Ascending aorta (tissue), 2 donors: ENCODE measurements at places on chromosomes 7 and 10. TPM values are rescaled to one million over a fixed set of nuclear protein-coding genes. Genes with fewer than 3 reads are reported as not detected.

The C7orf57 gene
- total RNA-seq: not detected

The WASHC2A gene
- 13.5 TPM for total RNA-seq

The LIPJ gene
- not detected for total RNA-seq

The SFTPA1 gene
- not detected for total RNA-seq

DNA sequence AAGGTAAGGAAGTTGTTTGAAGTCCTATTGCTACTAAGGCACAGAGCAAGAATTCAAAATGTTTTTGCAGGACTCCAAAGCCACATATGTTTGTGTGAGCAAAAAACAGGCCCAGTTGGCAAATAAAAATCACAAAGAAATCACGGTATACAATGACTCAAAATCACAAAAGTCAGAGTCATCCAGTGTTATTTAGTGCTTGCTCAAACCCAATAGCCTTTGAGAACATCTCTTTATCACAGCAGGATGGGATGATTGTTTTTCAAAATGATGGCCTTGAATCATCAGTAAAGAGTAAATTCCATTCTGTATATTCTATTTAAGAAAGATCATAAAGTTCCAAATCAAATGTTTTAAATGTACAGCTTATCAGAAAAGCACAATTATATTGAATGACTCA is 693.9 kb downstream of the REEP3 start:
- no peaks in the 10 kb centered on the region for H3K4me1 ChIP-seq
- no peak overlapping the region for H3K4me3 ChIP-seq
- H3K27ac ChIP-seq: no peak overlapping the region
- no peaks in the 10 kb centered on the region for H3K36me3 ChIP-seq
- no peaks in the 10 kb centered on the region for H3K27me3 ChIP-seq

DNA sequence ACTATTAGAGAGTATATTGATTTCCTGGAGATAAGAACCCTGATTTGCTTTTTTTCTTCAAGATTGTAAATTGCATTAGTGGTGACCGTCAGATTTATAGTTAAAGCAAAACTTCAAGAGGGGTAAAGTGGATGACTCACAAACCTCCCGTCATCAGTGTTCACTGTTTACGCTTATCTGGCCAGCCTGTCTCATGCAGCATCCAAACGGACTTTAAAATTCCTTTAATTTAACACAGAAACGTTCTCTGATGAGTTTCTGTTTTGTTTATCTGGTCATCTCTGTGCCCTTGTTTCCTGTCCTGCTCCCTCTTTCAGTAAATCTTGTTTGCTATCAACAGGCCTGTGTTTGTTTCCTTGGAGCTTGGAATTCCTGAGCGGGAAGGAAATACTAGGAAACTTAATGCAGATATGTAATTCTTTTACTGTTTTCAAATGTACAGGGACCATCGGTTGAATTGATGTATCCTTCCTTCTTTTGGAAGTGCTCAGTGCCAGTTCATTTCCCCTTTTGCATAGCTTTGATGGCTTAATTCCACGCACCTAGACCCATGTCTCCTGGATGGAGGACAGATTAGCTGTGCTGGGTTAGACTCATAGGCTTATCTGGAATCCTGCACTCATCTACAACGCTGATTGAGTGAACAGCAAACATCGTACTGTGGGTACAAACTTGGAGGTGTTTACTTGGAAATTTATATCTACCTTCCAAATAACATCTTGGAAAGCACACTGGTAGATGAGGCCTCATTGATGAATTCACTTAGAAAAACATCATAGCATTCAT is 21.3 kb downstream of the PTPRE start:
- H3K36me3 ChIP-seq: no peaks in the 10 kb centered on the region
- peaks cover 9% of the 10 kb centered on the region for H3K4me1 ChIP-seq
- no peak overlapping the region for H3K27ac ChIP-seq
- H3K4me3 ChIP-seq: no peak overlapping the region
- no peaks in the 10 kb centered on the region for H3K27me3 ChIP-seq

DNA sequence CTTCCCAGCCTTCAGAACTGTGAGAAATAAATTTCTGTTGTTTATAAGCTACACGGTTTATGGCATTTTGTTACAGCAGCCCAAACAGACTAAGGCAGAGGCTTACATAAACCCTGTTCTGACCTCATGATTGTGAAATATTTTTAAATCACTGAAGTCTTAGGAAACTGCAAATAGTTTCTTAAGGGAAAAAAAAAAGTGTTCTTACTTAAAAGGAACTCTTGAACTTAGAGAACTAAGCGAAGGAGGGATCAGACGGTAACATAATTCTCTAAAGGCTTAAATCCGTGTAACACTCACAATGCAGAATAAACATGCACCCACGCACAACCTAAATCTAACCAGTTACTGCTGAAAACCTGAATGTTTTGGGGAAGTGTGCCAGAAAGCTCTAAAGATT is 749.1 kb upstream of the LRRTM3 start:
- H3K4me3 ChIP-seq: no peak overlapping the region
- no peaks in the 10 kb centered on the region for H3K4me1 ChIP-seq
- no peaks in the 10 kb centered on the region for H3K36me3 ChIP-seq
- H3K27ac ChIP-seq: no peak overlapping the region
- H3K27me3 ChIP-seq: no peaks in the 10 kb centered on the region

DNA sequence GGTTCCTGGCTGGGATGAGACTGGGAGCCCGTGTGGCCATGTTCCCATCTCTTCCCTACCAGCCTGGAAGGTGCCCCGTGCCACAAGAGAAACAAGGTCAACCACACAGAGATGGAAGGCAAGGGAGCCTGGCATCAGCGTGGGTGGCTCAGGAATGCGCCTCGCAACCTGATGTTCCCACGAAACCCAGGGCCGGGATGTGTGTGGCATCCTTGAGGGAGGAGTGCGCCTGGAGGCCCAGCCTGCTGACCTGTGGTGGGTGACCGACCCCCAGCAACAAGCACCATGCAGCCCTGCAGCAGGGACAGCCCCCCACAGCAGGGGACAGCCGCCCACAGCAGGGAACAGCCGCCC is 267.2 kb downstream of the ELFN1 start:
- no peaks in the 10 kb centered on the region for H3K27me3 ChIP-seq
- H3K4me3 ChIP-seq: no peak overlapping the region
- H3K36me3 ChIP-seq: no peaks in the 10 kb centered on the region
- H3K27ac ChIP-seq: no peak overlapping the region

DNA sequence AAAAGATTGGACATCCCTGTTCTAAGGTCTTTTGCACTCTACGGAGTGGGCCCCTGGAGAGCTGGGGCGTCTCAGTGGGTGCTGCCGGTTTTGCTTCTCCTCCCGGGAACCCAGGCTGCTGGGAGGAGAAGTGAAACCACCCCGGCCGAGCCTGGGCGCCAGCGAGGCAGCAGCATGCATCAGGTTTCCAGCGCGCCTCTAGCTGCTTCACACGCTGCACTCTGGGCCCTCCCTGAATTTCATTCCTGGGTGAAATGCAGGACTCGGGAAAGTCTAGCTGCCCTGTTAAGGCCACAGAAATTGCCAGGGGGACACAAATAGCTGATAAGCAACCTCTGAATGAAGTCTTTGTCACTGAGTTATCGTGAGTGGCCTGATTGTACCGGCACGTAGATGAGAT is 127.4 kb downstream of the TRRAP start:
- H3K36me3 ChIP-seq: peaks cover 74% of the 10 kb centered on the region
- DNase-seq: no peak
- no peaks in the 10 kb centered on the region for H3K4me1 ChIP-seq

DNA sequence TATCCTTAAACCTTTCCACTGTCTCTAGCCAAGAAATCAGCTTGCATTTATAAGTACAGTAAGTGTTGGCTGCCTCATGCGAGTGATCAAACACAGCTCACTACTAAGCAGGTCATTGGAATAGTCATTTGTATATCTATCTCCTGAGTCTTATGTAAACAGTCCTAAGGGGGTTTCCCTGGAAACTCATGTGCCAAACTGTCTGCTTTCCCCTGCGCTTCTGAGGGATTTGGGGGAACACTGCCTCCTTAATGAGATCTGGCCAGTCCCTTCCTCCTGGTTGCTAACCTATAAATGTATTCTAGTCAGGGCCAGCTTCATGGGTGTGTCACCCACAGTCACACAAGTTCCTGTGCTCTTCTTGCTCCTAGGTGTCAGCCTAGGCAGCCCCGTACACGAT is 133.1 kb downstream of the CD36 start:
- H3K4me1 ChIP-seq: peaks cover 4% of the 10 kb centered on the region
- no peaks in the 10 kb centered on the region for H3K36me3 ChIP-seq
- H3K27me3 ChIP-seq: no peaks in the 10 kb centered on the region
- DNase-seq: no peak
- no peak overlapping the region for H3K27ac ChIP-seq

DNA sequence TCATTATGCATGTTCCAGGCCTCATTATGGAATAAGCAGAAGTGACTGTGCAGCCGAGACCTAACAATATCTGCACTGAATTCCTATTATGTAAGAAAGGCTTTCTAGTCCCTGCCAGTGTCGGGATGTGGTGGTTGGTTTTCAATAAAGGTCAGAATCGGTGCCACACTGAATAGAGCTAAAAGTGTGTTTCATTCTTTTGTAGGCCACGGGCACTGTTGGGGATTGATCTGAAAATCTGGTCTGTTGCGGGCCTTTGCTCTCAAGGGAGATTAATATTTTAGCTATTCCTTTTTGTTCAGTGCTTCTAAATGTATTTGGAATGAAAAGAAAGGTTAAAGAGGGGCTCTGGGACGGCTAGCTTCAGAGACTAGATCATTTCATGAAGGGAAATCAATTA is 559.4 kb upstream of the GALNT17 start:
- DNase-seq: no peak
- no peak overlapping the region for H3K27ac ChIP-seq
- H3K36me3 ChIP-seq: no peaks in the 10 kb centered on the region
- no peaks in the 10 kb centered on the region for H3K4me1 ChIP-seq
- H3K27me3 ChIP-seq: no peaks in the 10 kb centered on the region

DNA sequence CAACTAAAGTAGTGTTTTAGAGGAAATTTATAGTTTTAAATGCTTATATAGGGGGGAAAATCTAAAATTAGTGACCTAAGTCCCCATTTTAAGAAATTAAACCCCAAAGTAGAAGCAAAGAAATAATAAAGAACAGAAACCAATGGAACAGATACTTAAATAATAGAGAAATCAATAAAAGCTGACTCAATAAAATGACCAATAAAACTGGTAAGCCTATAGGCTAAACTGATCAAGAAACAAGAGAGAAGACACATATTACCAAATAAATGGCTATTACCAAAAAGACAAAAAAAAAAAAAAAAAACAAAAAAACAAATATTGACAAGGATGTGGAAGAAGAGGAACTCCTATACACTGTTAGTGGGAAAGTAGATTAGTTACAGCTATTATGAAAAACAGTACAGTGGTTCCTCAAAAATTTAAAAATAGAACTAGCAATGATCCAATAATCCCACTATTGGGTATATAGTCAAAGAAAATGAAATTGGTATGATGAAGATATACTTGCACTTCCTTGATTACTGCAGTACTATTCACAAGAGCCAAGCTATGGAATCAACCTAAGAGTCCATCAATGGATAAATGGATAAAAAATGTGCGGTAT is 53.2 kb downstream of the SLC18A2 start:
- H3K27me3 ChIP-seq: no peaks in the 10 kb centered on the region
- DNase-seq: no peak
- no peak overlapping the region for H3K4me3 ChIP-seq
- H3K27ac ChIP-seq: no peak overlapping the region
- no peaks in the 10 kb centered on the region for H3K36me3 ChIP-seq

DNA sequence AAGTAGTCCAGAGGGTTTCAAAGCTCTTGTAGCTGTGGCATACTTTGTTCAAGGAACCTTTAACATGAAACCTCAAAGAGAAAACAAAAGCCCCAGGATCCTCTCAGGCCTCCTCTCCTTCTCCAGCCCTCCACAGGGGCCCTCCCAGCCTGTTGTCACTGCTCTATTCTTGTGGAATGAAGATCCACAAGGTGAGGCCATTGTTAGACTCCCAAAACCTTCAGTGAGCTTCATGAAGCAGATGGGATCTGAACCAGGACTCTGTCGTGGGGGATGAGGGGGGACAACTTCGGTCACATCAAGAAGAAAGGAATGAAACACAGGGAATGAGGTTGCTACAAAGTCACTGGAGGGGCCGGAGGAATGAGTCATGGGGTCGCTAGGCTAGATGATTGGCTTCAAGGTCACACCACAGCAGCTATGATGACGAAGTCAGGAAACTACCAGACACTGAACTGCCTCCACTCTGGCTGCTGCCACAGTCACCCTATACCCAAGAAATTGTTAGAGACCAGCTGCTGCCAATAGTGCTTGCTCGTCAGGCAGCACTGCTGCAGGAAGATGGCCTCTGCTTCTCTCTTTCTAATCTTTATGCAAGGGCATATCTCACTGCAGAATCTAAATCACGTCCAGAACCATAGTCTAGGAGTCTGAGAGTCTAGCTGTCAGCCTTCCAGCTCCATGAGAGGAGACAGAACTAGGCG is 208.8 kb downstream of the HIBADH start:
- no peak overlapping the region for H3K27ac ChIP-seq
- H3K36me3 ChIP-seq: no peaks in the 10 kb centered on the region
- no peak for DNase-seq

- H3K4me1 ChIP-seq: no peaks in the 10 kb centered on the region
- no peak for DNase-seq
- no peak overlapping the region for H3K4me3 ChIP-seq
- no peaks in the 10 kb centered on the region for H3K27me3 ChIP-seq
- no peaks in the 10 kb centered on the region for H3K36me3 ChIP-seq
Measured at GRCh38 chr7:4675771-4676367, 6.2 kb upstream of the FOXK1 start.

- H3K36me3 ChIP-seq: no peaks in the 10 kb centered on the region
- H3K4me1 ChIP-seq: no peaks in the 10 kb centered on the region
- no peak for DNase-seq
- H3K27ac ChIP-seq: peak overlapping the region; percentile 83
- no peak overlapping the region for H3K4me3 ChIP-seq
Measured at GRCh38 chr10:24440817-24441797, 232.2 kb downstream of the KIAA1217 start.

DNA sequence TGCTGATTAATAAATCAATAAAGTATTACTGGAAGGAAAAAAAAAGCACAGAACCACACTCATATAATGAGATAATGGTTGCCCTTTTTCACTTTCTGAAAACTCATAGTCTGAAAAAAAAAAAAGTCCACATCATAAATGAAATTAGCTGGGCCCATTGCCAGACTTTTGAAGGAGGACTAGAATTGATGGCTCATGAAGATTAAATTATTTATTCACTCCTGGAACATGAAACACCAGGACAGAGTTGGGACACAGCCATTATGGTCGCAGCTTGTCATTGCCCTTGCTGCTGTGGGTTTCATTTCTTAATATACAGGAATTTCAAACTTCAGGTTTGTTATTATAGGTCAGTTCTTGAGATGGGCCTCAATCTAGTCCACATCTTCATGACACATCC is 91.9 kb downstream of the CNTNAP2 start:
- H3K27me3 ChIP-seq: no peaks in the 10 kb centered on the region
- H3K4me3 ChIP-seq: no peak overlapping the region
- DNase-seq: no peak
- H3K27ac ChIP-seq: no peak overlapping the region
- no peaks in the 10 kb centered on the region for H3K4me1 ChIP-seq
